ENCODE measurements at places on chromosomes 7 and 10. TPM values are rescaled to one million over a fixed set of nuclear protein-coding genes. Genes with fewer than 3 reads are reported as not detected.

GRCh38 chr10:103793920-103794883 is 61.2 kb downstream of the SH3PXD2A start:
- no peak overlapping the region for H3K27ac ChIP-seq
- H3K4me1 ChIP-seq, result no peaks in the 10 kb centered on the region
- H3K4me3 ChIP-seq, result no peak overlapping the region
- no peak for DNase-seq
- H3K27me3 ChIP-seq, result no peaks in the 10 kb centered on the region

- no peaks in the 10 kb centered on the region for H3K36me3 ChIP-seq
- H3K27ac ChIP-seq, result no peak overlapping the region
- H3K4me1 ChIP-seq, result peaks cover 25% of the 10 kb centered on the region
Observed at GRCh38 chr10:49540056-49540797, 1.3 kb upstream of the ERCC6 start.

- no peak overlapping the region for H3K4me3 ChIP-seq
- peaks cover 61% of the 10 kb centered on the region for H3K36me3 ChIP-seq
- H3K27ac ChIP-seq, result no peak overlapping the region
- no peaks in the 10 kb centered on the region for H3K27me3 ChIP-seq
- peak; percentile 73 for DNase-seq
Observed at GRCh38 chr10:124554085-124554858, 92.6 kb downstream of the LHPP start.

DNA sequence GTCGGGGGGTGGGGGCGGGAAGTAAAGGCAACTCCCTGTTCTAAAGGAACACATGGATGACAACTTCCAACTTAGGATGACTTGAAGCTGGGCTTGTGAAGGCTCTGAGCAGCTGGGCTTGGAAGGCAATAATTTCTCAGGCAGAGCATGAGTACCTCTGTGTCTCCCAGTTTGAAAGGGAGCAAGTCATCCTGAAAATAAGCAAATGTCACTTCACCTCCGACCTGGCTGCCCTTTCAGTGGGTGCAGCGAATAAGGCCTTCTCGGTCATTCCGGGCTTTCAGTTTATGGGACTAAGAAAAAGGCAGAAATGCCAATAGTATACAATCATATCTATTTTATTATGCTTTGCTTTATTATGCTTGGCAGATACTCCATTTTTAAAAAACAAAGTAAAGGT is 15.3 kb upstream of the ADAMTS14 start:
- H3K27ac ChIP-seq, result no peak overlapping the region
- no peaks in the 10 kb centered on the region for H3K36me3 ChIP-seq
- no peak for DNase-seq

GRCh38 chr7:121278120-121279021 is 50.4 kb upstream of the WNT16 start:
- no peak overlapping the region for H3K4me3 ChIP-seq
- no peaks in the 10 kb centered on the region for H3K4me1 ChIP-seq
- no peak for DNase-seq
- no peaks in the 10 kb centered on the region for H3K36me3 ChIP-seq
- no peak overlapping the region for H3K27ac ChIP-seq

DNA sequence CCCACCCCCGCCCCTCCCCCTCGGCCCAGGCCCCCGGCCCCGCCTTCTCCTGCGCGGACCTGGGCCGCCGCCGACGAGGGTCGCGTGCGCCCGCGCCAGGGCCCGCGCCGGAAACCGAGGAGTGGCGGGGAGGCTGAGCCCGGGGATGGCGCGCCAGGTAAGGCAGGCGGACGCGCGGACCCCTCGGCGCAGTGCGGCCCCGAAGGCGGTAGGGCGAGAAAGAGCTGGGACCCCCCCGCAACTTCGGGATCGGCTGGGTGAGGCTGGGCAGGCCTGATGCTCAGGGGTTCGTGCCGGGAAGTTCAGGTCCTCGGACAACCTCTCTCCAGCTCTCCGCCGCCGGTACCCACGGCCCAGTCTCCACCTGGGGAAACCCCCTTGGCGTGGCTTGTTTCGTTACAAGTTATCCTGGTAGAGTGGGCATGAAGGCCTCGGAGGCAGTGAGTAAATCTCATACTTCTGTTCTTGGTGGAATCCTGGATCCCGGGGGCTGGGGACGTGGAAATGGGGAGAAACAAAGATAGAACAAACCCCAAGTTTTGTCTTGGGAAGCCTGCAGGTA is 58.4 kb downstream of the ZNF467 start:
- H3K4me3 ChIP-seq, result peak overlapping the region; percentile 89
- no peaks in the 10 kb centered on the region for H3K27me3 ChIP-seq
- H3K4me1 ChIP-seq, result peaks cover 23% of the 10 kb centered on the region

DNA sequence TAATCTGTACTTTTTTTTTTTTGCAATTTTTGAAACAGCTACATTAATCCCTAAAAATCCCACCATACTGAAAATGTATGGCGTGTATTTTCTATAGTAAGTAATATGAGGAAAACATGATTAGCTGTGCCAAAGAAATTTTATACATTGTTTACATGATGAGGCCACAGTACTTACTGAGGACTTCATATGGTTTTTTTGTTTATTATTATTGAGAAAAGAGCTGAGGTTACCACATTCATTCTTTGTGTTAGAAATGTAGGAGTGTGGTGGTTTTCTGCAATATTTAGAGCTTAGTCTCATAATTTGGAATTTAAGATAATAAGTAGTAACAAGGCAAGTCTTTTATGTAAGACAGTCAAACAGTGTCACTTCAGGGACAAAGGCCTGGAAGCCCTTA is 45.1 kb downstream of the SLC25A40 start:
- no peak overlapping the region for H3K27ac ChIP-seq
- H3K27me3 ChIP-seq, result no peaks in the 10 kb centered on the region
- no peaks in the 10 kb centered on the region for H3K4me1 ChIP-seq
- no peak for DNase-seq
- H3K4me3 ChIP-seq, result no peak overlapping the region

- H3K27me3 ChIP-seq, result no peaks in the 10 kb centered on the region
- no peaks in the 10 kb centered on the region for H3K36me3 ChIP-seq
- no peak for DNase-seq
- peaks cover 55% of the 10 kb centered on the region for H3K4me1 ChIP-seq
- H3K27ac ChIP-seq, result no peak overlapping the region
Observed at GRCh38 chr7:91265693-91266066, 1.4 kb downstream of the FZD1 start.

Gene MUC3A
- total RNA-seq, result not detected

Gene SEPTIN14
- total RNA-seq, result not detected

GRCh38 chr10:72316748-72317435 is 37.8 kb downstream of the DNAJB12 start:
- peaks cover 42% of the 10 kb centered on the region for H3K4me1 ChIP-seq
- H3K36me3 ChIP-seq, result no peaks in the 10 kb centered on the region
- H3K27ac ChIP-seq, result no peak overlapping the region

DNA sequence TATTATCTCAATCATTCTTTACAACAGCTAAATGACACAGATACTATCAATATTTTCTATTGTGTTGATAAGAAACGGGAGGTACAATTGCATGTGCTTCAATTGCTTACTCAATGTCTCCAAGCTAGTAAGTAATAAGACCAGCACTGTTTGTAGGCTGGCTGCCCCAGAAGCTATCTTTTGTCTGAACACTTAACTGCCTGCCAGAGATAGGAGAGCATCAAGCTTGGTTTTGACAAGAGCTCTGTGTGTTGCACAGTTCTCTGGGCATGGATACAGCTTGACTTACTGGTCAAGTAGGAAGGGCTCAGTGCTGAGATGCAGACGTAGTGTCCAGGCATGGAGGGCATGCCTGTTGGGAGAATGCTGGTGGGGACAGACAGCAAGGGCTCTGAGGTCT is 26.3 kb upstream of the CAPZA2 start:
- H3K36me3 ChIP-seq, result no peaks in the 10 kb centered on the region
- no peaks in the 10 kb centered on the region for H3K4me1 ChIP-seq
- H3K27ac ChIP-seq, result no peak overlapping the region
- H3K4me3 ChIP-seq, result no peak overlapping the region

- no peaks in the 10 kb centered on the region for H3K36me3 ChIP-seq
- H3K4me1 ChIP-seq, result peaks cover 59% of the 10 kb centered on the region
- peak overlapping the region; percentile 75 for H3K4me3 ChIP-seq
Observed at GRCh38 chr7:30285067-30285535, 704 bp downstream of the ZNRF2 start.

- H3K27me3 ChIP-seq, result no peaks in the 10 kb centered on the region
- no peaks in the 10 kb centered on the region for H3K4me1 ChIP-seq
- H3K27ac ChIP-seq, result no peak within 1 kb of the TSS
- no peaks in the 10 kb centered on the region for H3K36me3 ChIP-seq
- no peak within 1 kb of the TSS for H3K4me3 ChIP-seq
Observed at GRCh38 chr7:1555813-1556543, at the start of gene TMEM184A. Gene TMEM184A, minus strand, starts transcription at chr7:1556205. Its CDS starts 721 bp downstream, at chr7:1555484.

Gene LIPM
- total RNA-seq, result not detected

DNA sequence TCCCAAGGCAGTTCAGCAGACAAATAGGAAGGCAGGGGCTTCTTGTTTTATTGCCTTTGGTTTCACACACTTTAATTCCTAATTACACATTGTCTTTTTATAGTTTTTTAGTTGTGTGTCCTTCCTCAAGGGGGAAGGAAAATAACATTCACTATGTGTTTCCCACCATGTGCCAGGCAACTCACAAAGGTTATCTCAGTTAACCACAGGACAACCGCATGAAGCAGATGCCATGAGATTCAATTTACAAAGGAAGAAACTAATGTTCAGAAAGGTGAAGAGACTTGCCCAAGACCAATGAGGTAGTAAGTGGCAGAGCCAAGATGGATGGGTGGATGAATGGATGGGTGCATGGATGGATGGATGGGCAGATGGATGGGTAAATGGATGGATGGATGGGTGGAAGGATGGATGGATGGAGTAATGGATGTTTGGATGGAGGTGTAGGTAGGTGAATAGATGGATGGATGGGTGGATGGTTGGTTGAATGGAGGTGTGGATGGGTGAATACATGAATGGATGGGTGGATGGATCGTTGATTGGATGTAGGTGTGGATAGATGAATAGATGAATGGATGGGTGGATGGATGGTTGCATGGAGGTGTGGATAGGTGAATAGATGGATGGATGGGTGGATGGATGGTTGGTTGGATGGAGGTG is 77.9 kb downstream of the ARHGAP22 start:
- no peak overlapping the region for H3K27ac ChIP-seq
- H3K36me3 ChIP-seq, result no peaks in the 10 kb centered on the region
- H3K27me3 ChIP-seq, result no peaks in the 10 kb centered on the region
- H3K4me3 ChIP-seq, result no peak overlapping the region

GRCh38 chr10:19347621-19348020 is 299.0 kb downstream of the MALRD1 start:
- no peak overlapping the region for H3K4me3 ChIP-seq
- H3K27me3 ChIP-seq, result no peaks in the 10 kb centered on the region

- no peak overlapping the region for H3K27ac ChIP-seq
- H3K36me3 ChIP-seq, result peaks cover 7% of the 10 kb centered on the region
- H3K4me1 ChIP-seq, result peaks cover 3% of the 10 kb centered on the region
- H3K27me3 ChIP-seq, result no peaks in the 10 kb centered on the region
Observed at GRCh38 chr7:100469227-100470044, 5.4 kb upstream of the SPACDR start.

Gene SLC26A5
- total RNA-seq, result not detected

GRCh38 chr10:118072840-118073239 is 26.1 kb upstream of the RAB11FIP2 start:
- no peaks in the 10 kb centered on the region for H3K4me1 ChIP-seq
- H3K27me3 ChIP-seq, result peaks cover 3% of the 10 kb centered on the region
- DNase-seq, result no peak
- no peak overlapping the region for H3K27ac ChIP-seq

DNA sequence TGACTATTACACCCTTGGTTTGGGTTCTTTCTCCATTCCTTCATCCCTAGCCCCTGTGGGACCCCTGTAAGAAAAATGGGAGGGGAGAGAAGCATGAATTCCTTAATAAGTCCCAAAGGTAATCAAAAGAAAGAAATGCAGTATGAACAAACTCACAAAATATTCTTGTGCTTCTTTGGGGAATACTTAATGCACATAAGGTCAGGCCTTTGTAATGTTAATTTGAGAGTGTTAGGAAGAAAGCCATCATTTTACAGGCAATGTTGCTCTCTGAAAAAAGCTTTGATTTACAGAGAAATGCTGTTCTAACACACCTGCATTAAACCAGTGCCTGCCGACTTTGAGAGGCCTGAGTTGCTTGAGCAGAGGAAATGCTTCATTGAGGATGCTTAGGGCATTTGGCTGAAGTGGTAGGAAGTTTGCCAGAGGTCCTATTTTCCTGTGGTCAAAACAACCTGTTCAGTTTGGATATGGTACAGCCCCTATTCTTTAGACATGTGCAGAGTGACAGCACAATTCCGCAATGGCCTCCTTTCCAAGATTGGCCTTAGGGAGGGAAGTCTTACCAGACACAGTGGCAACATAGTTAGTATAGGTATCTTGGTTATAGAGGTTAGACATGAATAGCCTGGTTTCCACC is 643.4 kb downstream of the AUTS2 start:
- no peak for DNase-seq
- no peaks in the 10 kb centered on the region for H3K27me3 ChIP-seq
- peaks cover 26% of the 10 kb centered on the region for H3K4me1 ChIP-seq
- H3K27ac ChIP-seq, result no peak overlapping the region
- H3K36me3 ChIP-seq, result no peaks in the 10 kb centered on the region
- no peak overlapping the region for H3K4me3 ChIP-seq

DNA sequence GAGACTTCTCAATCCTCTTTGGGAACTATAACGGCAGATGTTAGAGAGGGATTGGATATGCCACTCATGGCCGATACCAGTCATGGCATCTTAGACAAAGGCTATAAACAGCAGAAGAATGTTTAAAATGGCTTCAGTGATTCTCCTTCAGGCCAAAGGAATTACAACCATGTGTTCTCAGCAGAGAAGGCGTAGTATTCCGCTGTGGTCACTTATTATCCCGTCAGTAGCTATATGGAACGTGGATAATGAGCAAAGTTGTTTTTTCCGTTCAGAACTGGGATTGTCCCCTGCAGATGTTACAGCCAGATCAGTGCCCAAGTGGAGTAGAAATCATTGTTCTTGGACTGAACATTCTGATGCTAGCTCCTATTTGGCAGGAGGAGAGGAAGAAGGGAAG is 43.1 kb downstream of the TEX36 start:
- H3K27me3 ChIP-seq, result no peaks in the 10 kb centered on the region
- no peak overlapping the region for H3K4me3 ChIP-seq
- H3K36me3 ChIP-seq, result no peaks in the 10 kb centered on the region
- no peak for DNase-seq
- no peak overlapping the region for H3K27ac ChIP-seq
- no peaks in the 10 kb centered on the region for H3K4me1 ChIP-seq

- H3K36me3 ChIP-seq, result no peaks in the 10 kb centered on the region
- DNase-seq, result no peak
- no peak overlapping the region for H3K4me3 ChIP-seq
- no peak overlapping the region for H3K27ac ChIP-seq
Observed at GRCh38 chr10:22429146-22429545, 83.8 kb downstream of the SPAG6 start.

Gene LRRC61
- total RNA-seq, result 4.1 TPM

GRCh38 chr7:39613577-39613976 is 9.8 kb upstream of the RALA start:
- DNase-seq, result no peak
- no peaks in the 10 kb centered on the region for H3K4me1 ChIP-seq
- H3K4me3 ChIP-seq, result no peak overlapping the region
- H3K36me3 ChIP-seq, result no peaks in the 10 kb centered on the region

DNA sequence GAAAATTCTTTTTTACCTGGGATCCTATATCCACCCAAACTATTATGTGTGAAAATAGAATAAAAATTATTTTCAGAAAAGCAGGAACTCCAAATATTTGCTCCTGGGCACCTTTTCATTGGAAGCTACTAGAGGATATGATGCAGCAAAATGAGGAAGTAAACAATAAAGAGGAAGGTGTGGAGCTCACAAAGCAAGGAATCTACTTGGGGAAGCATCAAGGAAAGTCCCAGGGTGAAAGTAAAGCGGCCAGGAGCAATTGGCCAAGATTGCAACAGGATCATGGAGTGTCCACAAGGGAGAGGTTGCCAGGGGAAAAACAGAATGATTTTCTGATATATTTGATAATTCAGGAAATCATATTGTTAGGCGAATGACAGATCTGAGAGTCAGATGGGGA is 80.8 kb downstream of the CARD11 start:
- H3K4me1 ChIP-seq, result no peaks in the 10 kb centered on the region
- peaks cover 3% of the 10 kb centered on the region for H3K36me3 ChIP-seq
- H3K27me3 ChIP-seq, result no peaks in the 10 kb centered on the region

Measured in Karpas-422 (cell line).